ENCODE measurements at places on chromosomes 2 and 18. TPM values are rescaled to one million over a fixed set of nuclear protein-coding genes. Genes with fewer than 3 reads are reported as not detected.

SLC9A4 gene
- not detected for total RNA-seq

TAF4B gene
- 7.5 TPM for total RNA-seq

EPB41L3 gene
- 97.3 TPM for total RNA-seq

CD207 gene
- 0.95 TPM for total RNA-seq

OSBPL1A gene
- 53.5 TPM for total RNA-seq

ALLC gene
- total RNA-seq: not detected

CTAGE1 gene
- total RNA-seq: not detected

MC2R gene
- total RNA-seq: not detected

C2orf66 gene
- total RNA-seq: not detected

FAM110C gene
- 53.9 TPM for total RNA-seq

HJURP gene
- total RNA-seq: 1.9 TPM

CCT4 gene
- 41.0 TPM for total RNA-seq

HOXD9 gene
- total RNA-seq: 3.0 TPM

CERS6 gene
- total RNA-seq: 47.6 TPM

FZD7 gene
- 14.6 TPM for total RNA-seq

TGFA gene
- 51.3 TPM for total RNA-seq

IFT172 gene
- 39.3 TPM for total RNA-seq

LIPG gene
- 5.2 TPM for total RNA-seq

TNFAIP6 gene
- total RNA-seq: not detected

ABCG5 gene
- not detected for total RNA-seq

CHRNG gene
- total RNA-seq: not detected

TTN gene
- total RNA-seq: 6.2 TPM

EPHA4 gene
- 11.9 TPM for total RNA-seq

PROKR1 gene
- total RNA-seq: 2.2 TPM

SPR gene
- 83.8 TPM for total RNA-seq

ZNF521 gene
- 29.5 TPM for total RNA-seq

COL6A3 gene
- 68.1 TPM for total RNA-seq

TUBA3D gene
- not detected for total RNA-seq

NCL gene
- 83.8 TPM for total RNA-seq

LDLRAD4 gene
- 35.9 TPM for total RNA-seq

SERPINB12 gene
- total RNA-seq: not detected

TSPYL6 gene
- total RNA-seq: not detected

TUBA4B gene
- not detected for total RNA-seq

TMEFF2 gene
- 0.32 TPM for total RNA-seq

PLB1 gene
- 4.2 TPM for total RNA-seq

KIAA2012 gene
- total RNA-seq: not detected

RAB11FIP5 gene
- 24.8 TPM for total RNA-seq

MYCN gene
- 0.82 TPM for total RNA-seq

AUP1 gene
- 264 TPM for total RNA-seq

RBKS gene
- not detected for total RNA-seq

MFSD6 gene
- 76.3 TPM for total RNA-seq

GNLY gene
- 5.2 TPM for total RNA-seq

KHK gene
- 2.8 TPM for total RNA-seq

POTEJ gene
- total RNA-seq: not detected

SMYD1 gene
- total RNA-seq: 3.0 TPM

L3MBTL4 gene
- total RNA-seq: 4.4 TPM

GPC1 gene
- total RNA-seq: 31.8 TPM

SCTR gene
- total RNA-seq: not detected

TRIM54 gene
- 1.9 TPM for total RNA-seq

CIB4 gene
- total RNA-seq: not detected

PCARE gene
- total RNA-seq: not detected

THOC1 gene
- total RNA-seq: 109 TPM

WNT10A gene
- 0.27 TPM for total RNA-seq
